ENCODE measurements at places on chromosomes 13 and 19.
A peak's percentile ranks its signal among the peaks of the same experiment; 100 is the strongest.

DNA sequence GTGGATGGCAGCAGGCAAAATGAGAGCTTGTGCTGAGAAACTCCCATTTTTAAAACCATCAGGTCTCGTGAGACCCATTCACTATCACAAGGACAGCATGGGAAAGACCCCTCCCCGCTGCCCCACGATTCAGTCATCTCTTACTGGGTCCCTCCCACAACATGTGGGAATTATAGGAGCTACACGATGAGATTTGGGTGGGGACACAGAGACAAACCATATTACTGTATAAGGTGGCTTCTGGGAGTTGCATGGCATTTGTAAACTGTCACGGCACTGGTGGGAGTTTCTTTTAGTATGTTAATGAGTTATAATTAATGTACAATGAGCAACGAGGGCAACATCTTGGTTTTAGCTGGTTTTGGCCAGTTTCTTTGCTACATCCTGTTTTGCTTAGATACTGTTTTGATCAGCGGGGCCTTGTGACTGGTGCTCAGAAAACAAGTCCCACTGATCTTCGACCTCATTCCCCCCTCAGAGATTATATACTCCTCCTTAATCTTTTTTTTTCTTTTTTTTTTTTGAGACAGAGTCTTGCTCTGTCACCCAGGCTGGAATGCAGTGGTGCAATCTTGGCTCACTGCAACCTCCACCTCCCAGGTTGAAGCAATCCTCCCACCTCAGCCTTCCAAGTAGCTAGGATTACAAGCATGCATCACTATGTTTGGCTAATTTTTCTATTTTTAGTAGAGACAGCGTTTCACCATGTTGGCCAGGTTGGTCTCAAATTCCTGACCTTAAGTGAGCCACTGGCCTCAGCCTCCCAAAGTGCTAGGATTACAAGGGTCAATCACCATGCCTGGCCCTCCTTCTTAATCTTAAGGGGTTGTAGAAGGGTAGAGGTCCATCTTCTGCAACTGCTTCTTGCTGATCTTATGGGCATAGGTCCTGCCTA is 21.3 kb upstream of the ZNF599 start:
- no peak for DNase-seq

GRCh38 chr19:29662278-29662603 is 3.0 kb upstream of the PLEKHF1 start:
- DNase-seq: no peak

DNA sequence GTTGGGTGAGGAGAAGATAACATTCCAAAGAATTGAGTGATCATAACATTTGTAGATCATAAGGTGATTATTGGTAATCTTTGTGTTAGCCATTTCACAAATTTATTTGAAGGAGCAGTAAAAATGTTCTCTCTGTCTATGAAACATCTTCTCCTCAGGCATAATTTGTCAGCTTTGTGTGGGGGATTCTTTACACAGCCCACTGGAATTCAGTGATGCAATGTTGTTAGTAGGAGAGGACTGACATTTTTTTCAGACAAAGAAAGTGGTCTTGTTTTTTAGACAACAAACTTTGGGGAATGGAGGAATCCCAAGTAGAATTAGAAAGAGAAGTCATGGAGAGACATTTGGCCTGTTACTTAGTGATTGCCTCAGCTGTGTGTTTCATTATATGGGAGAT is 100.3 kb downstream of the ITGBL1 start:
- DNase-seq: no peak

DNA sequence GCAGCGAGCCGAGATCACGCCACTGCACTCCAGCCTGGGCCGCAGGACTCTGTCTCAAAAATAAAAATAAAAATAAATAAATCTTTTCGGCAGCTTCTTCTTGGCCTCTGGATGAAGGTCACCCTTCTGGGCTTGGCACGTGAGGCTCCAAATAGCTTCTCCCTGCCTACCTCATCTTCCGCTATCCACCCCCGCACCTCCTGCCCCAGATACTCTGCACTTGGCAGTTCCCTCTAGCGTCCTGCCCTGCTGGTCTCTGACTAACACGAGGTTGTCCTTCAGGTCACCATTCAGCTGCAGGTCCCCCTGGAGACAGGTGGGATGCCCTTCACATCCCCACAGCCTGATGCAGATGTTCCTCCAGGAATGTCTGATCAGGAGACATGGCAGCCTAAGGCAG is 8.5 kb upstream of the CCL25 start:
- no peak for DNase-seq

DNA sequence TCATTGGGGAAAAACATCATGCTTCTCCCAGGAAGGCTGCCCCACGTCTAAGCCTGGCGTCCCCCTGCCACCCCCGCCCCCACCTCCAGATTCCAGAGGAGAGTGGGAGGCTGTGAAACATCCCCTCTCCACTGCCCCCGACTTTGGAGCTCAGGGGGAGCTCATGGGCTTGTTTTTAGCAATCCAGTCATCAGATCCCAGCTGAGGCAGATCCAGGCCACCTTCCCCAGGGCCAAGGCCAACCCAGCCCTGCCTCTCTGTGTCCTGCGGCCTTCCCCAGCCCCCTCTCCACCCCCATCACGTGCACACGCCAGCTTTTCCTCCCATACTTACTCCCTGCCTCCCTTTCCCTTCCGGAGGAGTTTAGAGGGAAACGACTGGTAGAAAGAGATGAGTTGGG is 38.8 kb downstream of the SHISA2 start:
- DNase-seq: no peak

GRCh38 chr19:36392916-36393673 is 14.1 kb upstream of the ZFP14 start:
- no peak for DNase-seq

- no peak for DNase-seq
Measured at GRCh38 chr13:76795701-76796695, 90.2 kb downstream of the KCTD12 start.

GRCh38 chr13:59016250-59016649 is 1147.5 kb downstream of the DIAPH3 start:
- DNase-seq: no peak

DNA sequence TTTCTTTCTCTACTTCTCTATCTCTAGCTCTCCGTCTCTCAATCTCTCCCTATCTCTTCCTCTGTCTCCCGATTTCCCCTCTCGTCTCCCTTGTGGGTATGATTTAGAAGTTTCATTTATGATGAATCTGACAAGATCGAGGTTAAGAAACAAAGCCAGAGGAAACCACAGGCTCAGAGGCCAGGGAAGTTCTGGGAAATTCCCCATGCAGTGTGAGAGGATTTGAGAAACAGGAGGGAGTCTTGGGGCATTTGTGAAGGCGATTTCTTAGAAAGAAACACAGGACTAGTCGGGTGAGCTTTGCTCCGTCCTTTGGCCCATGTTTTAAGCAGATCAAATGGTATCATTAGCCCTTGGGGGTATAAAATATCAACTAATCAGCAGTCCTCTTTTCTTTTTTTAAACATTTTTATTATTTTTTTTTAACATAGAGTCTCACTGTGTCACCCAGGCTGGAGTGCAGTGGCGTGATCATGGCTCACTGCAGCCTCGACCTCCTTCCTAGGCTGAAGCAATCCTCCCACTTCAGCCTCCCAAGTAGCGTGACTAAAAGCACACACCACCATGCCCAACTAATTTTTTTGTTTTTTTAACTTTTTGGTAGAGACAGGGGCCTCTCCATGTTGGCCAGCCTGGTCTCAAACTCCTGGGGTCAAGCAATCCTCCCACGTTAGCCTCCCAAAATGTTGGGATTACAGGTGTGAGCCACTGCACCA is 25.8 kb downstream of the TNFSF9 start:
- no peak for DNase-seq

- no peak for DNase-seq
Measured at GRCh38 chr19:39077323-39077722, 6.8 kb upstream of the ACP7 start.

DNA sequence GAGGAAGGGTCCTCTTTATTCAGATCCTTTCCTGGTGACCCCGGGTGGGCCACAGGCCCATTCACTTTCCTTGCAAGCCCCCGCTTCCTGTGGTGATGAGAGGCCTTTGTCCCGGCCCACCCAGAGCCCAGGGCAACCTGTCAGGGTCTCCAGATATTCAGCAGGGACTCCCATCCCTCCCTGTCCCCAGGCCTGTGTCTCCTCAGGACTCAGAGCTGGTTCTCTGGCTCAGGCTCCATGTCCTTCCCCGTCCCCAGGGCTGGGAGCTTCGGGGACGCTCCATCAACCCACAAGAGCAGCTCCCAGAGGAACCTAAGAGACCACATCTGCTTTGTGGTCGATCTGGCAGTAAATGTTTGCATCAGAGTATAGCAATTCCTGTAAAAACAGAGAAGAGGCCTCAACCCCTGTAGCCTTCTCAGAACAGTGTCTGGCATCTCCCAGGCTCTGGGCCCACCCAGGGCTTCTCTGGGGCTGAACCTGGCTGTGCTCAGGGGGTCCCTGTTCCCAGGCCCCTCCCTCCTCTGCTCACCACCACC is 7.8 kb downstream of the CEACAM4 start:
- DNase-seq: no peak

- DNase-seq: peak; percentile 19
Measured at GRCh38 chr19:15449620-15450527, at the start of gene WIZ. WIZ (minus strand) TSS chr19:15449956; CDS start chr19:15448307, 1,649 bp downstream.

DNA sequence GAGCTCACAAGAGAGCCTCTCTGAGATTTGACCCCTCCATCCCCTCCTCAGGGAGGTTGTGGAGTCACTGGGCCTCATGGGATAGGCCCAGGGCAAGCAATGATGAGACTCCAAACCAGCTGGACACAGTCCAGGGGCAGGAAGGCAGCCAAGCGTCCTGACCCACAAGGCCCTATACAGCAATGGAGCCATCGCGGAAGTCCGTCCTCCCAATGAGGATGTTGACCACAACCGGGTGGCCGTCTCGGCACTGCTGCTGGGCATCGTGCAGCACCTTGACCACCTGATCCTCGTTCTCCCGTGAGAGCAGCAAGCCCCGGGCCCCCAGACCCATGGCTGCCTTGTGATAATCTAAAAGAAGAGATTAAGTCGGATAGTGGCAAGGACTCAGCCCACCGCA is 7.9 kb downstream of the SYDE1 start:
- no peak for DNase-seq

- DNase-seq: no peak
Measured at GRCh38 chr13:51524312-51524711, 60.0 kb upstream of the WDFY2 start.

DNA sequence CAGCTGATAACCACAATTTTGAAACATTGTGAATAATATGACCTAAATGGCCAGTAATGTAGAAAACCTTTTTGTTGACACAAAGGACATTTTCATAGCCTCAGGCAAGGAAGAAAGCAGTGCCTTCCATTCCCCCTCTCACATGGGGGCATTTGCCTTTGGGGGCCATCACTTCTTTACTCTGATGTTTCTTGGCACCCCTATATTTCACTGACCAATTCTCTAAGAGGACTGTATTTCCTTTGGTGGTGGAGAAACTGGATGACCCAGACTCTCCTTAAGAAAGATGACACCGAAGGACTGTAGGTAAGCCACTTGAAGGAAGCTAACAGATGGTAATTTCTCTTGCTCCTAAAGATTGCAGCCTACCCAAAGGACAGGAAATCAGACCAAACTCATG is 254.6 kb downstream of the DCLK1 start:
- DNase-seq: no peak

- no peak for DNase-seq
Measured at GRCh38 chr19:12664406-12665280, 1.9 kb downstream of the MAN2B1 start.

- DNase-seq: no peak
Measured at GRCh38 chr13:66349966-66350365, 880.2 kb downstream of the PCDH9 start.

DNA sequence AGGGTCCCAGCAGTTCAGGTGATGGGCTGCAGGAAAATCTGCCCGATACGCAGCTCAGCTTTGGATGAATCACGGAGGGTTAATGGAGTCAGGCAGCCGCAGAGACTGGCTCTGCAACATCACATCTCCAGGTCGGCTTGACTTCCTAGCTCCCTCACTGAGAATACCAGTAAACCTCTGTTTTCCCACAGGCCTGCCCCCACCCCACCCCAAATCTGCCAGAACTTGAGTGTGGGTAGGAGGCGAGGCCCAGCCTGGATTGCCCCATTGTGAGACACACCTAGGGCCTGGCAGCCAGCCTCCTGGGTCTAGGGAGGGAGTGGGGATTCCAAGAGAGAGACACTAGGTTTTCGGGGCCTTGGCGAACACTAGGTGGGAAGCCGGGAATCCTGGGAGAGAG is 3.7 kb upstream of the KRTDAP start:
- DNase-seq: no peak

DNA sequence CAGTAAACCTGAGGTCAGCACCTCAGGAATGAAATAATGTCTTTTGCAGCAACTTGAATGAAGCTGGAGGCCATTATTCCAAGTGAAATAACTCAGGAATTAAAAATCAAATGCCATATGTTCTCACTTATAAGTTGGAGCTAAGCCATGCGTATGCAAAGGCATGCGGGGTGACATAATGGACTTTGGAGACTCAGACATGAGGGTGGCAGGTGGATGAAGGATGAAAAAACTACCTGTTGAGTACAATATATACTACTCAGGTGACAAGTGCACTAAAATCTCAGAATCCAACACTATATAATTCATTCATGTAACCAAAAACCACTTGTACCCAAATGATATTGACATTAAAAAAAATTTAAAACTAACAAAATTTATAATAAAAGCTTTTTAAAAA is 1416.9 kb downstream of the UQCRFS1 start:
- DNase-seq: no peak

GRCh38 chr13:68895696-68896095 is 1211.9 kb upstream of the ATXN8OS start:
- DNase-seq: no peak

DNA sequence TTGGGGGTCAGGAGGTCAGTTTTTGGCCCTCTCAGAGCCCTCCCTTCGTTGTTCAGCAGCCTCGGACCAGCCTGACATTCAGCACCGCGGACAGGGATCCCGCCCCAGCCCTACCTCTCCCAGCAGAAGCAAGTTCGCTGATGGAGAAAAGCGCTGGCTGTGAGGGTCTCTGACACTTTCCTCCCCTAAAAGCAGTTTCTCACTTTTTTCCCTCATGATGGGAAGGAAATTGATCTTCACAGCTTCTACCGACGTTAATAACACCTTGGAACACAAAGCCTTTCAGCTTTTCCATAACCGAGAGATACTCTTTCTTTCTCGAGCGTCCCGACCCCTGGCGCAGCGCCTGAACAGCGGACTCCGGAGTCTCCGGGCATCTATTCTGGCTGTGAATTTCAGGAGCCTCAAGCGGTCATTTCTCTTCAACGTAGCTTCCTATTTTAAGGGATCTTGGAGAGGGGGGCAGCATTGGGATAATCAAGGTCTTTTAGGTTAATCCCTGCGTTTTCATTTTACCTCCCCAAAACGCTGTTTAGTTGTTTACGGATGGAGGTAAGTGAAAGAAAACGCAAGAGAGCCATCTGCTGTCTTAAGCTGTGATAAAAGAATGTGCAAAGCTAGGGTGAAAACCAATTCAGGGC is 467.2 kb downstream of the ITGBL1 start:
- DNase-seq: peak; percentile 37

- no peak for DNase-seq
Measured at GRCh38 chr13:41289463-41289881, 21.6 kb upstream of the NAA16 start.
